ENCODE measurements at places on chromosomes 1 and 21. TPM values are rescaled to one million over a fixed set of nuclear protein-coding genes. Genes with fewer than 3 reads are reported as not detected.

The CFH gene
- total RNA-seq: 252 TPM

The MANEAL gene
- total RNA-seq: 5.2 TPM

The PCAT6 gene
- total RNA-seq: 3.8 TPM

- no peak for DNase-seq
Observed at GRCh38 chr1:119012383-119012782, 24.2 kb upstream of the TBX15 start.

DNA sequence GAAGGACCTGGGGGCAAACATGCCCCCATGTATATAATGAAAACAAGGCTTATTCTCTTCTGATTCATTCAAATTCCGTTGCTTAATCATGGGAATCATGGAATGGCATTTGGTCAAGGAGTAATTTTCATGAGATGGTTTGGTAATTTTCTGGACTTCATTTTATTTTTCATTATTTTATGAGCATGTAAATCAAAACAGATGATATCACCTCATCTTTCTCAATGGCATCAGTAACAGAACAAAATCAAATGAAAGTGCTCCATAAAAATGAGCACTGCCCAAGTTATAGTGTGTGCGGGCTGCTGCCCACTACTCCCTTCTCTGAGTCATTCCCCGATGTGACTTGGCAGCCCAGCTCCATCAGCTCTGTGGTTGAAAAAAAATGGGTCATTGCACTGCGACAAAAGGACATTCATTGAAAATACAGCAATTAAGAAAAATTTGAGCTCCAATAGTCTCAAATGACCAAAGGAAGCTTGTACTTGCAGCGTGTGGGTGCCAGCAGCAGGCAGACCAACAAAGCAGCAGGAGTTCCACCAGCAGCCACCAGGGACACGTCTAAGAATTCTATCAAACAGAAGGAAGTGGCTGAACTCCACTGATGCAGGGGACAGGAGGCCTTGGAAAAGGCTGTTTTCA lies 84.3 kb upstream of the VAV3 start:
- DNase-seq: no peak

DNA sequence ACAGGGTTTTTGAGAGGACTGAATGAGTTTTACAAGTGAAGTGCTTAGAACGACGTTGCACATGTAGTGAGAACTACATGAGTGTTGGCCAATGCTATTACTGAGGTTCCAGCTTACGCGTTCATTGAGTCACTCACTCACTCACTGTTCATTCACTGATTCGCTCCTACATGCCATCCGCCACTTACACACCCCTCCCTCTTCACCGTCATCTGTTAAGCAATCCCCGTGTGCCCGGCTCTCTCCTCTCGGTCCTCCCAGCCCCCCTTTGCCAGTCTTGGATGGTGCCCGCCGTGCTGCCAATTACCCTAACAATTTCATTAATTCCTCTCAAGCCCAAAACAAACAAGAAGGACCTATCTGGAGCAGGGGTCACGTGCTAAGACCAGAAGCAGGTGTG lies 27.3 kb upstream of the EPHA2 start:
- no peak for DNase-seq

GRCh38 chr1:160877221-160877620 lies 7.8 kb downstream of the ITLN1 start:
- DNase-seq: no peak

GRCh38 chr21:46552865-46553379 lies 52.0 kb downstream of the S100B start:
- DNase-seq: no peak

Measured in osteocyte (in vitro differentiated cells).